ENCODE measurements at places on chromosomes 1 and 21.

DNA sequence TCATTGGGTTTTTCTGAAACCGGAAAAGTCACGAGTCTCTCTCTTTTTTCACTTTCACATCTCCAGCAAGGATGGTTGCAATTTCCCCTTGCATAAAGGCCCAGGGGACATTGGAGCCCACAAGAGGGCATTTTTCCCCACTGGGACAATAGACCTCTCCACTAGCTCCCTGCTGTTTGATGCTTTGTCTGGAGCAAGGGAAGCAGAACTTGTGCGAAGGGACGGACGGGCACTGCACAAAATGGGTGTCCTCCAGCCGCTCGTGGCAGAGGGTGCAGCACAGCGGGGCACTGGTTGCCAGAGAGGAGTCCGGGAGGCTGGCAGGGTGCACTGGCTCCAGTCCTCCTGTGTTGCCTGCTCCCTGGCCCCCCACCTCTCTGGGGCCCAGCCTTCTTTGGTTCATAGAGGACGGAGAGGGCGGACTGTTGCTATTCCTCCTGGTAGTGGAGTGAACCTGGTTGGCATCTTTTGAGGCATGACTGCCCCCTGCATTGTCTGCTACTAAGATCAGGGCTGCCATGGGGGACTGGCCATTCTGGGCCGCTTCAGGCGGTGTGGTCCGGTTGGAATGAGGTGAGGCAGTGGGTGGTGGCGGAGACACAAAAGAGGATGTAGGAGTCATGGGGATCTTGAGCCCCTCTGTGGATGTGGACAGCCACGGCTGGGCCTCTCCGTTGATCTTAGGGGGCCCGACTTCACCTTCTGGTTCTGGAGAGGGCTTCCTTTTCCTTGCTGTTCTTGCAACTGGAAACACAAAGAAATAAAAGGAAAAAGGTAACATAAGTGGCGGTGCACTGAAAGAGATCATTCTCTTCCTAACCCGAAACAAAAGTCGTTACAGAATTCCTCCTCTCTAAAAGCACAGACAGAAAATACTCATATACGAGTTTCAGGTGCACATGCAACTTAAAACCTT lies 2.6 kb downstream of the IRF2BP2 start:
- DNase-seq: no peak

GRCh38 chr1:62314454-62315350 lies 4.5 kb downstream of the KANK4 start:
- no peak for DNase-seq

DNA sequence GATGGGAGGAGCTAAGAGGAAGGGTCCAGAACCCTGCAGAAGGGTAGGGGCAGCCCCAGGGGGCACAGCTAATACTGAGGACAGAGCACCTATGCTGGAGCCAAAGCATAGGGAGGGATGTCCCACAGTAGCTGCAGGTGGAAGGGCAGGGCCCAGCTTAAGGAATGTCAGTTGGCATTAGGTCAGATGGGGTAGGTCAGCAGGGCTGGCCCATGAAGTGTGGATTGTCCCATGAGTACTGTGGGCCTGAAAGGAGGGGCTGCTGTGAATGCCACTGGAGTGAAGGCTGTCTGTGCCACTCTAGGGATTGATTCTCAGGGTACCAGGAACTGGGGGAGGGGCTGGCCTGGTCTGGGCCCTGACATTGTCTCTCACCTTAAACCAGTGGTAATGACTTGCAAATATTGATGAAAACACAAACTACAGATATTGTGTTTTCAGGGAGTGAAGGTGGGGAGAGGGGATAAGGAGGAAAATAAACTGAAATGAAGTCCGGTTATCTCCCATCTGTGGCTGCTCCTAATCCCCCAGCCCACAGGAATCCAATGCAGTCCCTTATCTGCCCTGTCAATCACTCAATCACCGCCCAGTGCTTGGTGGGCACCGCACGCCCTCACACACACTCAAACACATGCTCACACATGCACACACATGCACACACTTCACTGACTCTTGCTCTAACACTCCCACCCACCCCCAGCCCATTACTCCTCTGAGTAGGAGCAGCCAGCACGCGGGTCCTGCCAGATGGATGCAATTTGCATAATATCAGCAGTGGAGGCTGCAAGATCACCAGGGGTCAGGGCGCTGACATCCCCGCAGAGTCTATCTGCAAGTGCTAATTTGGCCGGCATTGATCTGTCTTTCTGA lies 27.8 kb downstream of the DMAP1 start:
- no peak for DNase-seq

DNA sequence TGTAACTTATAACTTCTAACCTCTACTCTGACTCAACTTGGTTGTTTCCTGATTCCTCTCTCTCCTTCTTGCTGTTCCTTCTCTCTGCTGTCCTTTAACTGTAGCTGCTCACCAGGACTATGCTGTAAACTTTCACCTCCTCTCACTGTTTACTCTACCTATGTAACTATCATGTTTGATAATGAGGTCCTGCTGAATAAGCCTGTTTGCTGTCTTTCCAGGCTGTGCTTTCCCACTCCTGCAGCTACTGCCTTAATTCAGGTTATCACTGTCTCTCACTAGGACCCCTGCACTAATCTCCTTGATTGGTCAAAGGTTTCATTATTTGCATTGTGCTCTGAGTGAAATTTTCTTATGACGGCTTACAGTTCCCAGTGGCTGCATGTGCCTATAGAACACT lies 633.9 kb upstream of the PTBP2 start:
- DNase-seq: no peak

GRCh38 chr1:6010554-6010953 lies 18.3 kb upstream of the NPHP4 start:
- no peak for DNase-seq

DNA sequence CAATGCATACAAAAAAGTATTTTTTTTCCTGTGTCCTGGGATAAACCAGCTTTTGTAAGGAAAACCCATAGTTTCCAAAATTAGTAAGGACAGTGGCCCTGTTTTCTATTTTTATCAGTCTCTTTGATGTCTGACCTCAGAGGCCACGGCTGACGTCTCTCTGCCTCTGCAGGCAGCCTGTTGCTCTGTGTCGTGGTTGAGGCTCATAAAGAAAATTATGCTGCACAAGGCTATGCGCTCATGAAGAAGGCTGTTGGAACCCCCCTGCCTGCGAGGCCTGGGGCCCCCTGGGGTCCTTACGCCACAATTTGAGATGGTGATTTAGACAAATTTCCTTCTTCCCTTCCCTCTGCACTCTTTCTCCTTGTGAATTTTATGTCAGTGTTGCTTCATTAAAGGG lies 48.9 kb downstream of the AGPAT3 start:
- no peak for DNase-seq

GRCh38 chr1:185104083-185104482 lies 52.7 kb downstream of the TRMT1L start:
- no peak for DNase-seq

GRCh38 chr1:42461196-42461595 lies 1.9 kb upstream of the CCDC30 start:
- DNase-seq: no peak

DNA sequence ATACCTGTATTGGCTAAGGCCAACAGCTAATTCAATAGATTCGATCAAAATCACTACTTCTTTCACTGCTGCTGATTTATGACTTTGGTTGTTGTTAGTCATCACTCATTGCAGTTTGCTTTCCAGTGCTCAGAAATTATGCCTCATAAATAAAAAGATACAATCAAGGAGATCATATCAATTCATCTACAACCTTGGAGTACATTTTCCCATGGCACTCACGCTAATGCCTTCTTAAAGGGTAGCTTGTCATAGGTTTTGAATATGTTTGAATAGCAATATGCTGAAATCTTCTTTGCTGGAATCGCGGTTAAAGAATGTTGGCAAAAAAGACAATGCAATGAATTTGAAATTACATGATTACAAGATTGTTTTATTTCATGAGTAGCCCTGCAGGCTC lies 89.9 kb downstream of the KCTD3 start:
- no peak for DNase-seq

DNA sequence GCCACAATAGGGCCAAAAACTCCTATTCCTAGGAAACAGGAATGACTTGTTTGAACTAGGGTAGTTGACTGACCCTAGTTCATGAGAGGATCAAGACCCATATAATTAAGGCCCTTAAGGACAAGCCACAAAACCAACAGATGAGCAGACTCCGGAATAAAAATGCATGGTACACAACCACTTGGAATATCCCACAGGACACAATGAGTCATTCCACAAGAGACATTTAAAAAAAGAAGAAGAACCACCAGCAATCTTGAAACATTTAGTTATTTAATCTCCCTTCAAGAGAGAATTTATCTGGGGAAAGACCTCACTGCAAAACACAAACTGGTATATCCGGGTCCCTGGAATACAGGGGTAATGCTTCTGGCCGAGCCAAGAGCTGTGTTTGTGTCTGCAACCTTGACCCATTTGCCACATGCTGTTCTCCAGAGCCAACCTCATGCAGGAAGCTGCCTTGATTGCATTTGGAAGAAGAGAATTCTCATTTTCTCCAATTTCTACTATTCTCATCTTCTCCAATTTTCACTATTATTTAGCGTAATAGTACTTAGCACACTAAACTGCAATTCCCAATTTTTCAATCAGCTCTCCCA lies 135.5 kb downstream of the TGFBR3 start:
- no peak for DNase-seq

- DNase-seq: no peak
Measured at GRCh38 chr21:44896561-44897286, 23.2 kb upstream of the PTTG1IP start.

DNA sequence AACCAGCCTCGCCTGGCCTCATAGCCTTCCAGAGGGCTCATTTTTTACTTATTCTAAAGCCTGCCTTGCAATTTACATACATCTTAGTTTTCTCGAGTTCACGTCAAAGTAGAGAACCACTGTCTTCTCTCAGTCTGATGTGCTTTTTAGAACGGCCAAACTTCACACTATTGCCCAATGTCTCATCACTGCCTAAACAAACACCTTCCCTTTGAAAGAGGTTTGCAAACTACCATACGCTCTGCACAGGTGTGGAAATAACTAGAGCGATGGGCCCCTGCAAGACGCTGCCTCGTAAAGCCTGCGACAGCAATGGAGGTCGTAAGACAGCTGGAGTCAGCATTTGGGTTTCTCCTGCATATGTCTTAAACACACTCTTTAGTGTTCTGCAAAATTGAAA lies 22.6 kb downstream of the PRDM15 start:
- DNase-seq: no peak

GRCh38 chr1:11132563-11133293 lies 33.1 kb upstream of the EXOSC10 start:
- DNase-seq: no peak

DNA sequence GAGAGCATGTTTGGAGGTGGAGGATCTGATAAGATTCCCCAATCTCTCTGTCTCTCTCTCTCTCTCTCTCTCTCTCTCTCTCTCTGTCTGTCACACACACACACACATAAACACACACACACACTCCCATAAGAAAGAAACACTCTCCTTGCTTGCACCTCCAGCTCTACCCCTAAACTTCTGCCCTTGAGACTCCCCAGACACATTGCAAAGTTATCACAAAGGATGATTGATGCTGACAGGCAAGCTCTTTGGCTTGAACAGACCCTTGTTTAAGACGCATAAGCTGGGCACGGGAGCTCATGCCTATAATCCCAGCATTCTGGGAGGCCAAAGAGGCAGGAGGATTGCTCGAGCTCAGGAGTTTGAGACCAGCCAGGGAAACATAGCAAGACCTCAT lies 78.2 kb downstream of the NAV1 start:
- no peak for DNase-seq

DNA sequence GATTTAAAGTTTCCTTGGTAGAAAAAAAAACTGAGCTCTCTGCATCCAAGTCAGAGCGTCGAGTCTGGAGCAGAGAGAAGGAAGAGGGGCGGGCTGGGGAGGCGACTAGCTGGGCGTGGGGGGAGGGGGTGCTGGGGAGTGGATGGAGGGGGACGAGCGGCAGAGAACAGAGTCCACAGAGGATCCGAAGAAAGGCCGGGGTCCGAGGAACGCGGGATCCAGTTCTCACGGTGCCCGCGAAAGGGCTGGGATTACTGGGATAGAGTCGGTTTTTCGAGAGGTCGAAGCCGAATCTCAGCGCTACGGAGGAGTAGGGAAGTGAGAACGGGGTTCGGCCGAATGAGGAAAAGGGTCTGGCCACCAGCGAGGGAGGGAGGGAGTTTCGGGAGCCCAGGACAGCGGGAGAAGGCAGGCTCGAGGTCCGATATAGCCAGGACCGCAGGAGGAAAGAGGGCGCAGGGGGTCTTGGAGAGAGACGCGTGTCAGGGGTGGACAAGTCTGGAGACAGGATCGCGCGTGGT lies 665 bp downstream of the DAB1 start:
- no peak for DNase-seq

- no peak for DNase-seq
Measured at GRCh38 chr1:181251001-181251712, 162.7 kb downstream of the IER5 start.

GRCh38 chr1:40868051-40868723 lies 6.0 kb upstream of the CITED4 start:
- DNase-seq: no peak

DNA sequence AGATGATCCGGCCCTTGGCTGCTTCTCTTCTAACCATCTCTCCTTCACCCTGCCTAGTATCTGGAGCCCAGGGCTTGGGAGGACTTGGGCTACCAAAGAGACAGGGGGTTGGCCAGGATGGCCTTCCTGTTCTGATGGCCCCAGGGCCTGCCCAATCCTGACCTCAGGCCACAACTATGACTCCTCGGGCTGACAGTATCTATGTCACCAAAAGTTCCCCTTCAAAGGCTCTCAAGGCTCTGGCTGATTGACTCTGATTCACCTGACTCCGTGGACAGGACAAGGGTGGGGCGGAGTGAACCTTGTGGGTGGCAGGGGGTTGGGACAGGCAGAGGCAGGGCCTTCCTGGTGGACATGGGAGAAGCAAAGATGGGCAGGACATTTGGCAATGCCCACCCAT lies 12.7 kb downstream of the MEF2D start:
- no peak for DNase-seq

DNA sequence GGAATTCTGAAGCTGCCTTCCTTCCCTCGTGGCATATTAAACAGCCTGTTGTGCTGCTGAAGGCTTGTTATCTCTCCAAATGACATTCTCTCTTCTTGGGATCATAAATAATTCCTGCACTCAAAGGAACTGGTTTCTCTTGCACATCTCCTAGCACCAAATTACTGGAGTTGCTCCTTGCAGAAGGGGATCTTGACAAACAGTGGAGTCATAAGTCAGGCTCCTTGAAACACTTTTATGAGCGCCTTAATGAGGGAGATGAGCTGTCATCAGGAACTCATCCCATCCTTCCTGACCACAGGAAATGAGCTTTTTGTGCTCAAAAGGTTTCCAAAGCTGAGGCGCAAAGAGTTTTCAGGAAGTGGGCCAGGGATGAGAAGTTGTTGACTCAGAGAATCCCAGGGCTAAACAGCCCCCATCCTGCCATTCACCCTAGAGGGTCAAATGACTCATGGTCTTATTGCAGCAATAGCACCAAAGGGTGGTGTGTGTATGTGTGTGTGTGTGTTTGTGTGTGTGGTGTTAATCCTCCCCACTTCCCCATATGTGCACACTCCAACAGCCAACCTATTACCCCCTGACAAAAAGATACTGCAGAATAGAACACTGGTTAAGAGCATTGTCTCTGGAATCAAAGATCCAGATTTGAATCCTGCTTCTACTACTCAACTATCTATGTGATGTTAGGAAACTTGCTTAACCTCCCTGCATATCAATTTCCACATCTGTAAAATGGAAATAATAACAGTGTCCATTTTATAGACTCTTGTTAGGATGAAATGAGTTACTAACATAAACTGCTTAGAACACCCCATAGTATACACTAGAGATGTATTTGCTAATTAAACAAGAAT lies 2.8 kb upstream of the PHC2 start:
- DNase-seq: peak; percentile 61

GRCh38 chr1:51073456-51073855 lies 28.6 kb upstream of the C1orf185 start:
- no peak for DNase-seq

- no peak for DNase-seq
Measured at GRCh38 chr1:67004176-67004575, 49.8 kb downstream of the SLC35D1 start.

- DNase-seq: no peak
Measured at GRCh38 chr1:30916296-30916695, 7.7 kb upstream of the SDC3 start.
